Smooth muscle cell of the brain vasculature (primary cell): ENCODE measurements at places on chromosomes 13 and 19.

DNA sequence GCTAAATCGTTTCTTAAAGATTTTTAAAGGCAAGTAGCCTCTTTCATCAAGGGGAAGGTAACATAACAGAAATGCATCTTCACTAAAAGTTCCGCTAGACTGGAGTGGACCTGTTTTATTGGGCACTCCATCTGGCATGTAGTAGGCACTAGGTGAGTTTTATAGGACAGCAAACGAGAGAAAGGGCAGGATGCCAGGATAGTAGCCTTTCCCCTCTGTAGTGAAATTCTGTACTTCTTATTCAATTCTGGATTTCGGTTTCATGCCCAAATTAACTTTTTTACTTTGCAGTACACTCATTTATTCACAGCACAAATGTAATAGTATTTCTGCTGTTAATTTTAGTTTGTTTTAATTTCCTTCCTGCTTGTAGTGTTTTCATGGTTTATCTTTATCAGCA lies 45.2 kb downstream of the GPR180 start:
- DNase-seq, result no peak

- DNase-seq, result no peak
These were observed 34.1 kb upstream of the SERPINE3 start for GRCh38 chr13:51305271-51305967.

DNA sequence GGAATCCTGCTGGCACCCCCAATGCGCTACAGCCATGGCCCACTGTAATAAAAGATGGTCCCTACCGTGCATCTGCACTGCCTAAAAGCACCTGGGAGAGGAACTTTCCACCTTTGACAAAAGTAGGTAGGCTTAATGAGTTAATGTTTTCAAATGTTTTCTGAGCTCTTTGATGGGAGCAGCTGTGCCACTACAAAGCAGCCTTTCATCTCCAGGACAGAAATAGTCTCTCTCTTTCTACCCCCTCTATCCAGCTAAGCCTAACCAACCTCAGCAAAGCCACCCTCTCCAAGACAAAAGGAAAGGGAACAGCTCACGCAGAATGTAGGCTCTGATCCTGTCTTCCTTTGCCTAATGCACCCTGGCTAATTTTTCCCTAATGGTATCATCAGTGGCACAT lies 560.2 kb downstream of the UQCRFS1 start:
- no peak for DNase-seq

GRCh38 chr13:27790523-27790922 lies 1.8 kb upstream of the GSX1 start:
- no peak for DNase-seq

GRCh38 chr13:93775507-93776108 lies 549.0 kb downstream of the GPC6 start:
- no peak for DNase-seq

DNA sequence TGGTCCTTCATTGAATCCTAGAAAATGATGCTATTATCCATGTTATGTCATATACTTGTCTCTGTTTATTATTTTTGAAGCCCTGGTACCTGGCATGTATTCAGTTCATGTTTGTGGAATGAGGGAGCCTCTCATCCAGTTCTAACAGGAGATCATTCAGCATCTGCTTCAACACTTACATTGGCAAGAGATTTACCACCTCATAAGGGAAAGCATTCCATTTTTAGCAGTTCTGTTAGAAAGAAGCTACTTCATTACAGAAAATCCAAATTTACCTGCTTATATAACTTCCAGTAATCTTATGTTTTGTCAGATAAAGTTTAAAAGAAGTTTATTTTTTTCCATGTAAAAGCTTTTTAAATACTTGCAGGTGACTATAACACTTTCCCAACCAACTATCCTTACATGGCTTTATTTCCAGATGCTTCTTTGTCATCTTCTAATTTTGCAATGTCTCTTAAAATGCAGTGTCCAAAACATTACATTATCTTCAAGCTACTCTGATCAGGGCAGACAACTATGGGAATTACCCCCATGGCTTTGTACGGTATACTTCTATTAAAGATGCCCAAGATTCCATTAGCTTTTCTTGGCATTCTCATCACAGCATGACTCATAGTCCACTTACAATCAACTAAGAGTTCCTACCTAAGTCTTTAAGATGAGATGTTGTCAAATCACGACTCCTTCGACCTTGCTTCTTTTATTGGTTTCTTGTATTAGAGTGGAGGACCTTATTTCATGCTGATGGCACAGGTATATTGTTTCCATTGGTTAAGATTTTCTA lies 262.1 kb downstream of the PCDH9 start:
- no peak for DNase-seq

- no peak for DNase-seq
These were observed at the start of gene DHDH for GRCh38 chr19:48933382-48933932. TSS of gene DHDH (plus strand) at chr19:48933699. CDS start at chr19:48933722, 23 bp downstream.

- no peak for DNase-seq
These were observed 6.8 kb upstream of the KPTN start for GRCh38 chr19:47490847-47491246.

DNA sequence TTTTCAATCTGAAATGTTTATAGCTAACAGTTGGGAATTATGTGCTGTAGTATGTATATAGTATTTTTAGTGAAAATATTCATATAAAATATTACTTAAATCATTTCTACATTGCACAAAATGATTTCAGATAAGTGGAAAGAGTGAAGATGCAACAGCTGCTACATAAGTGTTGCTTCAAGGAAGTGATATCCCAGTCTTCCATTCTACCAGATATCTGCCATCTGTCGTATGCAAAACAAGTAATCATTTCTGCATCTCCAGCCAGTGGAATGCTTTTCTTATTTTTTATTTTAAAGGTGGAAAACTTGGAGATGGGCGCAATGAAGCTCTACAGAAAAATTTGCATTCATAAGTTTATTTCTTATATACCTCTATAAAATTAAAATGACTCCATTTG lies 152.5 kb upstream of the MAB21L1 start:
- DNase-seq, result no peak

- no peak for DNase-seq
These were observed 173.5 kb upstream of the LSM14A start for GRCh38 chr19:33998739-33999345.

GRCh38 chr19:3494051-3494450 lies 6.4 kb downstream of the DOHH start:
- no peak for DNase-seq

DNA sequence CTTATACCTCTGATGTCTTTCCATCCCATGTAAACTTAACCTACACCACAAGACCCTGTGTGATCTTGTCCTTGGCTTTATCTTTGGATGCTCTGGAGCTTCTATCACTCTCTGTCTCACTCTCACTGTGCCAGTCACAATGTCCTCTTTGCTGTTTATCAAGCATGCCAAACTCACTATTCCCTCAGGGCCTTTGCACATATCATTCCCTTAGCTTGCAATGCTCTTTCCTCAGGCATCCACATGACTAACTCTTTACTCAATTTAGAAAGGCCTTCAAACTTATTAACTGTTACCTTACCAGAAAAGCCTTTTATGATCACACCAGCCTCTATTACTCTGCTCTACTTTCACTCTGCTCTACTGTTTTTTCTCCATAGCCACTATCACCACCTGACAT lies 354.1 kb downstream of the RFC3 start:
- no peak for DNase-seq

DNA sequence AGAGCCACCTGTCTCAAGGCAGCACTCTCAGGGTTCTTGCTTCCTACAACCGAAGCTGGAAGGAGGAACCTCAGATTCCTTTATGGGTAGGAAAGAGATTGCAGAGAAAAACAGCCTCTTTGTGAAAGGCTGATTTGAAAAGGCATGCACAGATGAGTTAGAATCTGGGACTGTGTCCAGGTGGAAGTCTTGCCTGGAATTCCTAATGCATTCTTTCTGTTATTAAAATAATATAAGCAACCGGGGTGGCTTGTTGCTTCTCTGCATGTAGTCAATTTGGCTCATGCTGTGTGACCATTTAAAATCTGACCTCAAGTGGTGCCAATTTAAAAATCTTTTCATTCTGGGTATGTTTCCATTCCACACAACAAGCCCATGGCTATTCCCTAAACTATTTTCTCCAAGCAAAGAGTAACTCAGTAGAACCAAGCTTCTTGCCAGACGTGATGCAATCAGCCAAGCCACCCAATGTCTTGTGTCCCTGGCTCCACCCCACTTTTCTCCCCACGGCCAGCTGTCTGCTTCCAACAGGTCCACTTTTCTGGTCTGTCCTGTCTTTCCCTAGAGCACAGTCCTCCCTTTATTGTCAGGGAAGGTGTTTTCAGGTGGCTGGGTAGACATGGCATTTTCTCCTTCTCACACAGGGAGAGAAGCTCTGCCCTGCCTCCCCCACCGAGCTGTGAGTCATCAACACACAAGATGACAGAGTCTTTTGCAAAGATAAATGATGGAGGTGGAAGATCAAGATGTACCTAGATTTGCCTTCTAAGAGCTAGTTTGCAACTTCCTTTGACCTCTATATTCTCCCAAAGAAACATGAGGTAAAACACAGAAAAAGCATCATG lies 394.3 kb downstream of the FOXO1 start:
- peak; percentile 71 for DNase-seq

GRCh38 chr19:46660551-46661019 lies 397 bp downstream of the DACT3 start:
- DNase-seq, result no peak

- DNase-seq, result no peak
These were observed 488 bp upstream of the EEF2 start for GRCh38 chr19:3985643-3986259.

- DNase-seq, result no peak
These were observed 15.1 kb upstream of the DPP9 start for GRCh38 chr19:4738734-4739133.

- peak; percentile 65 for DNase-seq
These were observed 6.4 kb downstream of the AXL start for GRCh38 chr19:41225238-41226052.

DNA sequence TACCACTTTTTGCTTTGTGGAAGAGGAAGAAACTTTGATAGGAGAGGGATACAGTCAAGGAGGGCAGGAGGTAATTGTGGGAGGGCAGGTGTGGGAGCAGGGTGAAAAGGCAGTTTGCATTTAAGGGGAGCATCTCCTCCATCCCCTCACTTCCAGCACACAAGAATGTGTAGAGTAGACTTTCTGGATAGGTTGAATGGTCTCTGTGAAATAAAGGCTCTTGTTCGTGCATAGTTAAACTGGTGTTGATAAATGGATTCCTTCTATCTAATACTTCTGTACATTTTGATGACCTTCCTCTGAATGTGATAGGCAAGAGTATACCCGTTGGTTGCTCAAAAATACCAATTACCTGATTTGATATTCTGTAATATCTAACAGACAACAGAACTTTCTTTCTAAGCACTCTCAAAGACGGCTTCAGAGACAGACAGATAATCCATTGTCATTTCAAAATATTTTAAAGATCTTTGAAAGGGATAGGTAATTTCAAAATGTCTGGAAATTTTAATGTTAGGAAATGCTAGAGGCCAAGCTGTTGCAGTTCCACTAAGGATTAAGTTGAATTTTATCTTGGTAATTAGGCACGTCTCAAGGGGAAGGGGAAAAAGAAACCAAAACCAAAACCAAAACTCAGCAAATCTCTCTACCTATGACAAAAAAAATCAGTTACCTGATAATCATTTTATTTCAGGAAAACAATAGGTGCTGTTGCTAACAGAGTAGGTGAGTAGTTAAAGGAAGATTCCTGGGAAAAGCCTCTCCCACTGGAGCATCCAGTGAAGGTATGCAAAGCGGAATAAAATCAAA lies 302.6 kb downstream of the COG6 start:
- no peak for DNase-seq

- DNase-seq, result no peak
These were observed 2.5 kb upstream of the GPX4 start for GRCh38 chr19:1101337-1101698.

- DNase-seq, result no peak
These were observed at the start of gene IPO5 for GRCh38 chr13:97953376-97953970. TSS of gene IPO5 (plus strand) at chr13:97953675. CDS start at chr13:97976697, 23,022 bp downstream.

DNA sequence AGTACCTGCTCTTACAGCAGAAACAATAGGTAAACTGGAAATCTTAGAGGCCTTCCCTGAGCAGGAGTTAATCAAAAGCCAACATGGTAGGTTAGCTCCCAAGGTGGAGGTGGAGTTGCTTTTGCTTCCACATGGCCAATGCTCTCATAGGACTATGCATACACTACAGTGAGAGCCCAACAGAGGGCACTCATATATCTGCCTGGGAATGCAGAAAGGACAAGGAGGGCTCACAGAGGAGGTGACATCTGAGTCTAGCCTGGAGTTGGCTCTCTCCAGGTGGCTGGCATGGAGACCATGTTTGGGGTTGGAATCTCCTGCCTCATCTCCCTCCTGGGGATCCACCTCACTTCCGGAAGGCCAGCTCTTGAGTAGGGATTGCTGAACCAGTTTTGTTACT lies 34.6 kb downstream of the ATP8A2 start:
- DNase-seq, result no peak

GRCh38 chr13:66528944-66529576 lies 701.1 kb downstream of the PCDH9 start:
- no peak for DNase-seq

DNA sequence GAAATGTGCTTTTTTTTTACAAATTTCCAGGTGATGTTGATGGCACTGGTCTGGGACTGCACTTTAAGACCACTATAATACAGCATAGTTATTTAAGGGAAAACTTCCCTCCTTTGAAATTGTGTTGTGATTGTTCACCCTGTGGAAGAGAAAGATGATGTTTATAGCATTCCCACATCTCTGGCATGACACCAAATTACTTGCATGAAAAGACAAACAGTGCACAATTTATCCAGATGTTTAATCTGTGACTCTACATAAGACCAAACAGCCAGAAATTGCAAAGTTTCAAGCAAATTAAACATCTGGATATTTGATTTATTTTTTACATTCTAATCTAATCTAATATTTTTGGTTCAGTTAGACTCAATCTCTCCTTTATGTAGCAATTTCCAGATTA lies 51.6 kb downstream of the UFM1 start:
- no peak for DNase-seq

DNA sequence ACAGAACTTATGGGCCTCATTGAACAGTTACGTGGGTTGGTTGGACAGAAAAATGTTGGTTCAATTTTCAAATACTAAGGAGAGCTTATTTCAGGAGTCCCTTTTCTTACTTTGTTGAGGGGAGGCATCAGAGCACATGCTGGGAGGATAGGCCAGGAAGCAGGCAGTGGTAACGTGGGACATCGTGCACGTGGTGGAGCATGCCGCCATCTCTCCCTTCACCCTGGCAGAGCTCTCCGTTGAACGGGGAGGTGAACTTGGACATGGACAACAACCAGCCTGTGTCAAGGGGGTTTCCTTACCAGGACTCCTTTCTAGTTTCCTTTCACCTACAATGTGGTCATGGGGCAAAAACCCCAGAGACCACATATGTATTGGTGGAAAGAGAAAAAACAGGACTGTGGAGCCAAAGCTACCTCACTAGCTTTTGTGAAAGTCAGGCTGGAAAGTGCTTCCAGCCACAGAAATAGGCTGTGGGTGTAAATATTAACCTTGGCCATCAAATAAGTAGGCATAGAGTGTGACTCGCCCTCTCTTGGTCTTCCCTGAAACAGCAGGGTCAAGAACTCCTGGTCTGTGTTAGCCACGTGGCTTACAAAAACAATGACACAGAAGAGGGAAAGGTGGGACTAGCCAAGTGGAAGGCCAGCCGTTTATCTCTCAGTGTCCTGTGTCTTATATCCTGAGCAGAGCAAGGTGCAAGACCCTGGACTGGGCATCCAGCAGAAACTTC lies 14.4 kb downstream of the MICOS13 start:
- DNase-seq, result no peak

GRCh38 chr19:30224689-30225606 lies 147.2 kb upstream of the ZNF536 start:
- no peak for DNase-seq
